ENCODE measurements at places on chromosomes 12 and 14.

- DNase-seq = peak; percentile 82
These were observed 19.9 kb downstream of the SETD3 start for GRCh38 chr14:99460793-99461192.

DNA sequence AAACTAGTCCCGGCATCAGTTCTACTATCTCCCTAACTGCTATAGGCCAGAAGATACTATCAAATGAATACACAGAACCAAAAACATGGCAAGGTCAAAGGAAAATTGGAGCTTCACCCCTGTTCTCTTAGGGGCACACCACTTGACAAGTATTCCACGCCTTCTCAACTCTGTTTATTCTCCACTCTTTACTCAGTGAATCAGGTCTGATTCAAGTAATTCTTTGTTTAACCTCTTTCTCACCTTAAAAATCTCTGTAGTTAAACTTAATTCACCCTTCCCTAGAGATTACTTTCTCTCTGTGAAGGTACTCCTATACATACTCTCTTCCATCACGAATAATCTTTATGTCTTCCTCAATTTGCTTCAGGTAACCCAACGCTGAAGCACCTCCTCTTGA is 248.9 kb downstream of the MED13L start:
- no peak for DNase-seq

DNA sequence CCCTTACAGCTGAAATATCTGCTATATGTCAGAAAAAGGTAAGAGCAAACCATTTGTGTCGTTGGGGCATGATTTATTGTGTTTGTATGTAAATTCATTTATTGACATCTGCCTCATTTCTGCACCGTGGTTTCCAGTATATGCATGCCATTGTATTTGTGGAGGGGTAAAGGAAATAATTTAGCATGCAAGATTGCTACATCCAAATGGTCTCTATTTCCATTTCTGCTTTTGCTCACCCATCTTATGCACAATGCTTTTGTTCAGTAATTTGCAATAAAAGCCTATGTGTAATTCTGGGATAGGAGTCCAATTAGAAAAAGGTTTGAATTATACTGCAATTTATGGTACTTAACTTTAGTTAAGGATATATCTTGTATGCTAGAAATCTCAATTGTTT is 101.8 kb downstream of the UNC79 start:
- DNase-seq = no peak

GRCh38 chr12:4595881-4596280 is 33.9 kb downstream of the DYRK4 start:
- no peak for DNase-seq

- DNase-seq = peak; percentile 21
These were observed 28.3 kb downstream of the DUSP16 start for GRCh38 chr12:12534166-12534866.

DNA sequence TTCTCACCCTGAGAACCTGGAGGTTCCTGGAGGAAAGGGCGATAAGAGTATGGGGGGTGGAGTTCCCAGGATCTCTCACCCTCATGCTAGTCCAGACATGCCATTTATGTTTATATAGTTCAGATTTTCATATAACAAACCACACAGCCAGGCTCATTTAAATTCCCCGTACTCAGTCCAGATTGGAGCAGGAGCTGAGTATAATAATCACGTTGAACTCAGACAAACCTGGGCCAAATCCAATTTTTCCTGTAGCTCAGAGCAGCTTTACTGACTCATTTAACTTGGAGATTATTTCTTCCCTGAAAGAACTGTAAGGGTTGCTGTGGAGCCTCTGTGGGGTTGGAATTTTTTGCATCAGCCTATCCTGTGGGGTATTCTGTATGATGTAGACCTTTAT is 660.8 kb downstream of the TMEM121 start:
- no peak for DNase-seq

DNA sequence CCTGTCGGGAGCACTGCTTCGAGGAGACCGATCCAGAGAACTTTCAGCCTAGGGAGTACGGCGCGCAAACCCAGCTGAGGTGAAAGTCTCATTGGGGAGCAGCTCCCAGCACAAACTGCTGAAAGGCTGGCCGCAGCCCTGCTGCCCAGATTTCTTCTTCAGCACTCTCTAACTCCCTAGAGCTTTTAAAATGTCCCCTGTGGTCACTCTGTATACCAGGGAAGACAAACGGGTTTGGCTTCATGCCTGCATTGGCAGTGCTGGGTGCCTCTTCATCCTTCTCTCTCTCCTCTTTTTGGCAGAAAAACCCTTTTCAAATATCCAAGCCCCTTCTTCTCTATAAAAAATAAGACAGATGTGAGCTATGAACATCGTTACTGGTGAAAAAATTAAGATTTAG is 34.9 kb downstream of the BBS10 start:
- no peak for DNase-seq

DNA sequence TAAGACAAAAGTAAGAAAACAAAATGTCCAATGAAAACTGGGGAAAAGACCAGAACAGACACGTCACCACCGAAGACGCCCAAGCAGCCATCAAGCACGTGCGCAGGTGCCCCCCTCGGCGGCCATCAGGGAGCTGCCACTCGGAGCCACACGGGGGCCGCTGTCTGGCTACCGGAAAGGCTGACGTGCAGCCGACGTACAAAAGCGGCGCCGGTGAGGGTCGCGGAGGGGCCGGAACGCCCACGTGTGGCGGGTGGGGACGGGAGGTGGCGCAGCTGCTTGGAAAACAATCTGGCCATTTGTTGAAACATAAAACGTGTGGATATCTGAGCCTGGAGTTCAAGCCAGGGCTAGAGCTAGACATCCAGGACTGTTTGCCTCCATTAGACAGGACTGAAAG is 60.7 kb downstream of the GALNT9 start:
- peak; percentile 58 for DNase-seq

- DNase-seq = no peak
These were observed 663.6 kb downstream of the BCL11B start for GRCh38 chr14:98608071-98609060.

GRCh38 chr12:71321130-71321529 is 118.5 kb upstream of the LGR5 start:
- DNase-seq = no peak

GRCh38 chr12:52828591-52829021 is 5.5 kb downstream of the KRT79 start:
- no peak for DNase-seq

- no peak for DNase-seq
These were observed 7.4 kb downstream of the TMBIM6 start for GRCh38 chr12:49748800-49749199.

GRCh38 chr14:55043528-55043927 is 7.9 kb upstream of the MAPK1IP1L start:
- no peak for DNase-seq

GRCh38 chr12:14841761-14842160 is 1.6 kb downstream of the ART4 start:
- DNase-seq = no peak

DNA sequence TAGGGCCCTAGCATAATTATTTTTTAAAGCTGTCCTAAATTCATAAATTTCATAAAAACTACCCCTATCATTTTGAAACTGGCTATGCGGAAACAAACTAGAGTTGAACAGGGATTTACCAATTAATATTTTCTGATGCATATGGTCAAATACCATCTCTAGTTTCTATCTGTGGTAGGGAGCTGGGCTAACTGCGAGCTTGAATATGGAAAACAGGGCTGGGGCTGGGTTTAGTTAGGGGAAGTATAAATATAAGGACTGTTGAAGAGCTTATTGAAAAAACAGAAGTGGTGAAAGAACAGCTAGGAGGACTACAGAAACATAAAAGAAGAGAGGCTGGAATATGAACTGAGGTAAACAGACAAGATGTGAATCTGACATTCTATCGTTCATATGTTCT is 91.8 kb downstream of the SLC38A1 start:
- DNase-seq = no peak
